Activated CD4-positive, alpha-beta T cell treated with anti-CD3 and anti-CD28 coated beads for 4 hours (primary cell): ENCODE measurements at places on chromosomes 12 and 14.

GRCh38 chr12:18145924-18146323 is 55.9 kb upstream of the RERGL start:
- DNase-seq: no peak

DNA sequence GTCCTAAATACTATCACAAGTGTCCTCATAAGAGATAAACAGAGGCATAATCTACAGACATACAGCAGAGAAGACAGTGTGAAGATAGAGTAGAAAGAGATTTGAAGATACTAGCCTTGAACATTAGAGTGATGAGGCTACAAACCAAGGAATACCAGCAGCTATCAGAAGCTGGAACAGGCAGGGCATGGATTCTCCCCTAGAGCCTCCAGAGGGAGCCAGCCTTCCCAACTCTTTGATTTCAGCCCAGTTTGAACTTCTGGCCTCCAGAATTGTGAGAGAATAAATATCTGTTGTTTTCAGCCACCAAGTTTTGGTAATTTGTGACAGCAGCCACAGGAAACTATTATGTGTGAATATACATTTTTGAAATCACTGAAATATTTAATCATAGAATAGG is 47.2 kb downstream of the CCDC91 start:
- no peak for DNase-seq

- no peak for DNase-seq
These were observed 205.9 kb downstream of the KIF21A start for GRCh38 chr12:39237004-39237403.

GRCh38 chr14:59334253-59334652 is 130.9 kb downstream of the GPR135 start:
- DNase-seq: no peak

DNA sequence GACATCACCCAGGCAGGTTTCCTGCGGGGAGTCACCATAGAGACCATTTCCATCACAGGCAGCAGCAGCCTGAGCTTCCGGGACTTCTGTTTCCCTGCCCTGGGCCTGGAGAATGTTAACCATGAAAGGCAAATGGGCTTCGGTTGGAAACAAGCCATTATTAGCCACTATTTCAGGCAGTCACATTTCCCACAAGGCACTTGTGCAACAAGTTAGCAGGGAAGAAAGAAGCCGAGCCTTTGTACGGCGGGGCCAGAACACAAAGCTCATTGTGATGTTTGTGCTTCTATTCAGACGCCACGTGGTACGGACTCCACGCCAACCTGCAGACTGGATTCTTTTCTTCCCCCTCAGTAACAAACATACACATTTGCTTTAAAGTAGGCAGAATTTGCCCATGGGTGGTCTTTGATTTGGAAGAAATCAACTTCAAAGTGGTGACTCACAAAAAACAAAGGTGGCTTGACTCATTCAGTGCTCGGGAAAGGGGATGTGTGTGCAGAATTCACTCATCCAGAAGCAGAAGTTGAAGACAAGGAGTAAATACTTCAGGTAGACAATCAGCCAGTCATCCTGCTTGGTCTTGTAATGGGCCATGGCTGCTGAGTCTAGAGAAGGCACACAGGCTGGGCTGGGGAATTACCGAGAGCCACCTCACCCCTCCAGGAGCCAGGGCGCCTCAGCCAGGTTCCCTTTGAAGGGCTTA is 154.2 kb upstream of the PRMT8 start:
- no peak for DNase-seq

- no peak for DNase-seq
These were observed 2.1 kb downstream of the HELB start for GRCh38 chr12:66304296-66304900.

GRCh38 chr12:42987216-42987650 is 397.7 kb upstream of the PRICKLE1 start:
- DNase-seq: no peak

DNA sequence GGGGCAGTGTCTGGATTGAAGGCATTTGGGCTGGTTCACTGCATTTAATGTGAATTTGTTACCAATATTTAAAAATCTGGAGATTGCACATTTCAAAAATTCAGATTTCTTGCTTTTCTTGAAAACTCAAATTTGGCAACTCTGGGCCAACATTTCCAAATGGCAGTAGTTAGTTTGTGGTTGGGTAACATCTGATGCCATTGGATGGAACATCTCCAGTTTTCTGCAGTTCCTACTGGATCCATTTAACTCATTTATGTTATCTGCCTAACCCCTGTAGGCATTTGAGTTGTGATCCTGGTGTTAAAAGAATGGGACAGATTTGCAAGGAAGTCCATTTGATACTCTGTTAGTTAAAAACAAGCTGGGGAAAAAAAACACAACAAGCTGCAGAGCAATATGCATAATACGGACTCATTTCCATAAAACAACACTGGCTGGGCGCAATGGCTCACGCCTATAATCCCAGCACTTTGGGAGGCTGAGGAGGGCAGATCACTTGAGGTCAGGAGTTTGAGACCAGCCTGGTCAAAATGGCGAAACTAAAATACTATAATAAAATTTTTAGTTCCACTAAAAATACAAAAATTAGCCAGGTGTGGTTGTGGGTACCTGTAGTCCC is 7.9 kb downstream of the EIF2B2 start:
- DNase-seq: no peak
